Naive thymus-derived CD4-positive, alpha-beta T cell (primary cell): ENCODE measurements at places on chromosomes 2 and 18.
A peak's percentile ranks its signal among the peaks of the same experiment; 100 is the strongest.

- H3K4me1 ChIP-seq: no peaks in the 10 kb centered on the region
- no peak for DNase-seq
- no peaks in the 10 kb centered on the region for H3K27me3 ChIP-seq
- no peak overlapping the region for H3K27ac ChIP-seq
- H3K36me3 ChIP-seq: no peaks in the 10 kb centered on the region
- H3K4me3 ChIP-seq: no peak overlapping the region
Measured at GRCh38 chr2:122007126-122007525, 251.7 kb downstream of the TSN start.

GRCh38 chr18:35581546-35581897, at the start of gene GALNT1:
Gene GALNT1 (plus strand): TSS chr18:35581740. CDS start chr18:35654663, 72,923 bp downstream.
- H3K27me3 ChIP-seq: no peaks in the 10 kb centered on the region
- H3K36me3 ChIP-seq: no peaks in the 10 kb centered on the region
- DNase-seq: no peak
- peaks cover 11% of the 10 kb centered on the region for H3K4me1 ChIP-seq
- peak within 1 kb of the TSS; percentile 61 for H3K4me3 ChIP-seq

- H3K4me3 ChIP-seq: no peak overlapping the region
- no peaks in the 10 kb centered on the region for H3K36me3 ChIP-seq
- H3K4me1 ChIP-seq: no peaks in the 10 kb centered on the region
- no peaks in the 10 kb centered on the region for H3K27me3 ChIP-seq
- no peak overlapping the region for H3K27ac ChIP-seq
Measured at GRCh38 chr2:216700781-216701180, 5.4 kb upstream of the IGFBP5 start.

DNA sequence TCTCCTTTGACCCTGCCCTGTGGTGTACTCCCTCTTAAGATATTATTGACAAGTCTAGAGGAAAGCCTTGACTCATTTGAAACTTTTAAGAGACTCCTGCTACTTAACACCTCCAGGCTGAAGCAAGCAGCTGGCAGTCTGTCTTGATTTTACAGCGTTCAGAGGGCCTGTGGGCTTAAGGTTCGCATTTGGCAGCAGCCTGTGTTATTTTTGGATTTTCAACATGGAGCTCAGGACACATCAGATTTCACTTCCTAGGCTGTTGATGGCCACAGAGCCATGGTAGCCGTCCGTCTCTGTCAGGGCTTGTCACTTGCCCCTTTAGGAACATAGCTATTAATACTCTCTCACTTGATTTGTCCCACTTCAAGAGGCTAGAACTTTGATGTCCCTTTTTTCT, 73.6 kb downstream of the VWA3B start:
- H3K4me1 ChIP-seq: no peaks in the 10 kb centered on the region
- H3K36me3 ChIP-seq: no peaks in the 10 kb centered on the region
- DNase-seq: no peak
- no peak overlapping the region for H3K27ac ChIP-seq

- no peak overlapping the region for H3K4me3 ChIP-seq
- no peaks in the 10 kb centered on the region for H3K4me1 ChIP-seq
- no peaks in the 10 kb centered on the region for H3K27me3 ChIP-seq
- H3K27ac ChIP-seq: no peak overlapping the region
Measured at GRCh38 chr18:11368020-11368419, 218.7 kb upstream of the PIEZO2 start.

DNA sequence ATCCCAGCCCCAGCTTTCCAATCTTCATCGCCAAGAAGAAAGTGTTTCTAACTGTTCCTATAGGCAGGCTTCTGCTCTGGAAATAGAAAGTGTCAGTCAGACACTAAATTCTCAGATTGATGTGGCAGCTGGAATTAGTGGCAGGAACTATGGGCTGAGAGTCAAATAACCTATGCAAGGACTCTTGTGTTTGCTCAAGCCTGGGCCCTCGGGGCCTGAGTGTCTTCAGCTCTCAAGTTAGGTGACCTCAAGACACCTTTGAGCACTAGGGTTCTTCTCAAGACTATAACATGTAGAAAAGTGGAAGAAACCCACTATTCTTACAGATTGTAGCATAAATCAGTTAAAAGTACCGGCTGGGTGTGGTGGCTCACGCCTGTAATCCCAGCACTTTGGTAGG, 694.5 kb downstream of the RNF144A start:
- H3K27ac ChIP-seq: no peak overlapping the region
- no peaks in the 10 kb centered on the region for H3K27me3 ChIP-seq
- no peak overlapping the region for H3K4me3 ChIP-seq
- DNase-seq: no peak

- no peak for DNase-seq
- H3K4me3 ChIP-seq: no peak overlapping the region
- no peaks in the 10 kb centered on the region for H3K4me1 ChIP-seq
- no peaks in the 10 kb centered on the region for H3K36me3 ChIP-seq
- no peaks in the 10 kb centered on the region for H3K27me3 ChIP-seq
Measured at GRCh38 chr2:8882094-8882493, 44.7 kb upstream of the KIDINS220 start.

GRCh38 chr2:154439156-154439555, 259.3 kb upstream of the KCNJ3 start:
- no peaks in the 10 kb centered on the region for H3K27me3 ChIP-seq

- no peak for DNase-seq
- no peaks in the 10 kb centered on the region for H3K36me3 ChIP-seq
- H3K4me3 ChIP-seq: no peak overlapping the region
- no peak overlapping the region for H3K27ac ChIP-seq
- no peaks in the 10 kb centered on the region for H3K4me1 ChIP-seq
Measured at GRCh38 chr18:3148930-3149535, 70.7 kb downstream of the MYOM1 start.

GRCh38 chr18:13762690-13763439, 36.4 kb downstream of the RNMT start:
- no peak overlapping the region for H3K4me3 ChIP-seq
- DNase-seq: no peak
- no peaks in the 10 kb centered on the region for H3K36me3 ChIP-seq
- no peaks in the 10 kb centered on the region for H3K4me1 ChIP-seq

DNA sequence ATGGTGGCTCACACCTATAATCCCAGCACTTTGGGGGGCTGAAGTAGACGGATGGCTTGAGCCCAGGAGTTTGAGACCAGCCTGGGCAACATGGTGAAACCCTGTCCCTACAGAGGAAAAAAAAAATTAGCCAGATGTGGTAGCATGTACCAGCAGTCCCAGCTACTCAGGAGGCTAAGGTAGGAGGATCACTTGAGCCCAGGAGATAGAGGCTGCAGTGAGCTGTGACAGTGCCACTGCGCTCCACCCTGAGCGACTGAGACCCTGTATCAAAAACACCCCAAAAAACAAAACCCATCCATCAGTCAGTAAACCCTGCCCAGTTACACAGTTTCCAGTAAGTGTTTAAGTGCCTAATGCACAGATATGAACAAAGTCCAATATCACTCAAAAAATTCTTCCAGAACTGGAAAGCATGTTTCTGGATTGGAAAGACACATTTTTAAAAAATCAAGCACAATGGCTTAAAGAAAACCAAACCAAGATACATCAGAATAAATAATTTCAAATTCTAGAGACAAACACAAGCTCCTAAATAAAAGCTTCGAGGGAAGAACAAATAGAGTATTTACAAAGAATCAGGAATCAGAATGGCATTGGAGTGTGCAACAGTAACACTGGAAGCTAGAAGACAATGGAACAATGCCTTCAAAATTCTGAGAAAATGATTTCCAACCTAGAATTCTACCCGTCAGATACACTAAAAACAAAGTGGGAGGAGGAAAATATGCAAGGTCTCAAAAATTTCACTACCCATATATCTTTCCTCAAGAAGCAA, 72.4 kb downstream of the TLK1 start:
- H3K27ac ChIP-seq: peak overlapping the region; percentile 71
- H3K4me1 ChIP-seq: peaks cover 53% of the 10 kb centered on the region
- no peak overlapping the region for H3K4me3 ChIP-seq
- H3K27me3 ChIP-seq: no peaks in the 10 kb centered on the region
- DNase-seq: no peak
- no peaks in the 10 kb centered on the region for H3K36me3 ChIP-seq

GRCh38 chr18:4847056-4847455, 350.0 kb downstream of the AKAIN1 start:
- H3K27me3 ChIP-seq: no peaks in the 10 kb centered on the region
- no peaks in the 10 kb centered on the region for H3K4me1 ChIP-seq
- no peak for DNase-seq
- H3K4me3 ChIP-seq: no peak overlapping the region
- H3K36me3 ChIP-seq: no peaks in the 10 kb centered on the region
- H3K27ac ChIP-seq: no peak overlapping the region

- no peak overlapping the region for H3K27ac ChIP-seq
- H3K4me1 ChIP-seq: peaks cover 28% of the 10 kb centered on the region
- H3K36me3 ChIP-seq: no peaks in the 10 kb centered on the region
- no peak overlapping the region for H3K4me3 ChIP-seq
- no peak for DNase-seq
- no peaks in the 10 kb centered on the region for H3K27me3 ChIP-seq
Measured at GRCh38 chr2:100818003-100818605, 1.8 kb upstream of the NPAS2 start.

- H3K27me3 ChIP-seq: no peaks in the 10 kb centered on the region
- no peaks in the 10 kb centered on the region for H3K36me3 ChIP-seq
- H3K4me1 ChIP-seq: no peaks in the 10 kb centered on the region
Measured at GRCh38 chr2:168671932-168672331, 130.5 kb upstream of the NOSTRIN start.

DNA sequence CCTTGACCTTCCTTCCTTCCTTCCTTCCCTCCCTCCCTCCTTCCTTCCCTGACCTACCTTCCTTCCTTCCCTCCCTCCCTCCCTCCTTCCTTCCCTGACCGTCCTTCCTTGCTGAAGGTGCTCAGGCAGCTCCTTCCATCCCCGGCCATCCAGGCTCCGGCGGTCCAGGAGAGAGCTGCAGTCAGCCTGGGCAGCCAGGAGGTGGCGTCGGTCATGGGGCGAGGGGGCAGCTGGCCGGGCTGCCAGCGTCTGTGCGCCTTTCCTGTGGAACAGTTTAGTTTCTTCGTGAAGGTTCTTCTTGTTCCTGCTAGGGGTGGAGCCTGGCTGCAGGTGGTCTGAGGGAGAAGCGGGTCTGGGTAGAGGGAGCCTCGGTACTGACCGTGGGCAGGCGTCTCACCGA, 15.7 kb downstream of the GPR35 start:
- H3K4me3 ChIP-seq: no peak overlapping the region
- H3K27me3 ChIP-seq: no peaks in the 10 kb centered on the region
- no peaks in the 10 kb centered on the region for H3K4me1 ChIP-seq
- no peak overlapping the region for H3K27ac ChIP-seq
- no peaks in the 10 kb centered on the region for H3K36me3 ChIP-seq

DNA sequence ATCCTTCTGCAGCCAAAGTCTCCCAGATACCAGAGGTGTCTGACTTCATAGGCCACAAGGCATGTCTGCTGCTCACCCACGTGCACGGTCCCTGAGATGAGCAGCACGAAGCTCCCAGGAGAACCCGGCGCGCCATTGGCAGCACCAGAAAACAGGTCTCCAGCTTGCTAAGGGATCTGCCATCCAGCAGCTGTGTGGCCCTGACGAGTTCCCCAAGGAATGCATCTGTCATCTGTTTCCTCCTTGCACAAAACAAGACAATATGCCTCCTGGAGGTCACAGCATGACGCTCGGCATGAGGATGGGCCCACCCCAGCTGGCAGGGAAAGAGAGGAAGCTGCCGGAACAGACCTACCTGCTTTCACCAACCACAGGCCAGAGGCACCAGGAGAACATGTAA, 29.2 kb downstream of the HS6ST1 start:
- H3K4me1 ChIP-seq: no peaks in the 10 kb centered on the region
- no peak for DNase-seq
- no peak overlapping the region for H3K4me3 ChIP-seq
- H3K27ac ChIP-seq: no peak overlapping the region
- H3K27me3 ChIP-seq: no peaks in the 10 kb centered on the region

DNA sequence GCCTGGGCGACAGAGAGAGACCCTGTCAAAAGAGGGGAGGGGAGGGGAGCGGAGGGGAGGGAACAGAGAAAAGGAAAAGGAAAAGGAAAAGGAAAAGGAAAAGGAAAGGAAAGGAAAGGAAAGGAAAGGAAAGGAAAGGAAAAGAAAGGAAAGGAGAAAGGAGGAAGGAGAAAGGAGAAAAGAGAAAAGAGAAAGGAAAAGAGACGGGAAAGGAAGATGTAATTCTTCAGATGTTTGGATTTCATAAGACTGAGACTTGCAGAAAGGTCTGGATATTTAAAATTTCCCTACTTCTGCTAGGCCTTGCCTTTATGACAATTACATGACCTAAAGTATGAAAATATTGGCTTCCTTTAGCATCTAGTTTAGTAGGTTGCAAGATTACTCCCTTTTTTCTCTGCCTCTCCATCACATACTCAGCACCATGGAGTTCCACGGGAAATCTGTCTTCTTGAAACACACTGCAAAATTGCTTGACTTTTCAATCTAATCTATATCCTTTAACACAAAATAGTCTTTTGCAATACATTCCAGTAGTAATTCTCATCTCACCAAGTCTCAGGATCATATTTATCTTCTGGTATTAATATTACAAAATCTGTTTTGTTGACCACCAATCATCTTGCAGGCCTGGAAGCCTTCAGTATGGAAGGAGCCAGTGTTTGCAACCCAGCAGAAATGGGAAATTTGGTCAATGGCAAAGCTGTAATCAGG, 383.5 kb downstream of the ZEB2 start:
- no peaks in the 10 kb centered on the region for H3K4me1 ChIP-seq
- no peak overlapping the region for H3K27ac ChIP-seq
- H3K4me3 ChIP-seq: no peak overlapping the region
- H3K27me3 ChIP-seq: no peaks in the 10 kb centered on the region
